ENCODE measurements at places on chromosomes 2 and 18. TPM values are rescaled to one million over a fixed set of nuclear protein-coding genes. Genes with fewer than 3 reads are reported as not detected.

Gene TBR1
- 0.10 TPM for total RNA-seq

Gene ANTXR1
- 2.6 TPM for total RNA-seq

Gene FAM136A
- total RNA-seq: 40.8 TPM

Gene TTC21B
- total RNA-seq: 28.4 TPM

Gene ARHGAP15
- not detected for total RNA-seq

Gene SERPINB10
- not detected for total RNA-seq

Gene VWA3B
- total RNA-seq: not detected

Gene DSG4
- total RNA-seq: not detected

Gene KCNG3
- total RNA-seq: under 0.01 TPM

Gene UCN
- total RNA-seq: 0.38 TPM

Gene REL
- 18.2 TPM for total RNA-seq

Gene RGPD5
- total RNA-seq: 47.7 TPM

Gene PCBP1
- total RNA-seq: 65.3 TPM

Gene GAREM1
- total RNA-seq: 0.65 TPM

Gene UGT1A4
- total RNA-seq: not detected

Gene INHBB
- 6.9 TPM for total RNA-seq

Gene GPBAR1
- total RNA-seq: 0.10 TPM

Gene EFEMP1
- total RNA-seq: 6,170 TPM

Gene SERPINB3
- total RNA-seq: not detected

Gene GAREM2
- 1.5 TPM for total RNA-seq

Gene UPP2
- not detected for total RNA-seq

Gene ACMSD
- total RNA-seq: not detected

Gene PLCD4
- total RNA-seq: 2.9 TPM

Gene CD8B2
- total RNA-seq: not detected

Gene SLC66A2
- total RNA-seq: 33.7 TPM

Gene ALK
- not detected for total RNA-seq

Gene GPR45
- total RNA-seq: not detected

Gene RESP18
- not detected for total RNA-seq

Gene NEU2
- total RNA-seq: not detected

Gene IL1R2
- total RNA-seq: not detected

Gene WNT10A
- total RNA-seq: not detected

Gene SNX17
- 112 TPM for total RNA-seq

Gene TAF4B
- total RNA-seq: 3.6 TPM

Gene CYP27A1
- 9.1 TPM for total RNA-seq

Gene CFAP65
- total RNA-seq: not detected

Gene DOCK10
- total RNA-seq: 16.0 TPM

Gene ATP9B
- 26.1 TPM for total RNA-seq

Gene CYB5A
- total RNA-seq: 34.9 TPM

Gene ADCYAP1
- not detected for total RNA-seq

Gene ACVR1C
- total RNA-seq: not detected

Gene TSPYL6
- total RNA-seq: 0.10 TPM
